ENCODE measurements at places on chromosomes 13 and 19. TPM values are rescaled to one million over a fixed set of nuclear protein-coding genes. Genes with fewer than 3 reads are reported as not detected.

Gene AMH
- 23.2 TPM for polyA plus RNA-seq

Gene GGN
- polyA plus RNA-seq: 3.3 TPM

Gene ATP13A1
- polyA plus RNA-seq: 27.4 TPM

Gene CEACAM19
- 0.24 TPM for polyA plus RNA-seq

Gene RFPL4A
- not detected for polyA plus RNA-seq

Gene SHC2
- 89.9 TPM for polyA plus RNA-seq

Gene SIGLEC14
- polyA plus RNA-seq: 0.34 TPM

Gene CYP2B6
- not detected for polyA plus RNA-seq

Gene GPR4
- 24.8 TPM for polyA plus RNA-seq

Gene ZBTB32
- polyA plus RNA-seq: not detected

Gene ZNF761
- 2.8 TPM for polyA plus RNA-seq

Gene SBK3
- not detected for polyA plus RNA-seq

Gene LILRB4
- polyA plus RNA-seq: 4.7 TPM

Gene KRTDAP
- polyA plus RNA-seq: not detected

Gene ZNF99
- not detected for polyA plus RNA-seq

Gene LMO7
- 23.1 TPM for polyA plus RNA-seq

Gene ANGPTL8
- polyA plus RNA-seq: 1.1 TPM

Gene ZNF724
- 0.46 TPM for polyA plus RNA-seq

Gene TMEM255B
- polyA plus RNA-seq: 20.0 TPM

Gene LHB
- polyA plus RNA-seq: not detected

Gene DAND5
- polyA plus RNA-seq: 0.56 TPM

Gene CACNG7
- polyA plus RNA-seq: 27.2 TPM

Gene ATXN8OS
- not detected for polyA plus RNA-seq

Gene UBL5
- polyA plus RNA-seq: 841 TPM

Gene NAPA
- 248 TPM for polyA plus RNA-seq

Gene FFAR3
- not detected for polyA plus RNA-seq

Gene SLC10A2
- not detected for polyA plus RNA-seq

Gene PPP1R12C
- 56.9 TPM for polyA plus RNA-seq

Gene ZNF177
- polyA plus RNA-seq: 10.2 TPM

Gene NLRP4
- polyA plus RNA-seq: not detected

Gene TINCR
- 1.7 TPM for polyA plus RNA-seq

Gene KLHL1
- polyA plus RNA-seq: 0.12 TPM

Gene LATS2
- polyA plus RNA-seq: 2.3 TPM

Gene OR7C1
- 0.42 TPM for polyA plus RNA-seq

Gene FBXO46
- 11.1 TPM for polyA plus RNA-seq

Gene PABPC3
- polyA plus RNA-seq: 0.12 TPM

Gene PLVAP
- 35.9 TPM for polyA plus RNA-seq

Gene ZNF223
- 2.6 TPM for polyA plus RNA-seq

Gene DHDH
- polyA plus RNA-seq: 1.4 TPM

Gene WDR18
- 75.4 TPM for polyA plus RNA-seq

Gene MEDAG
- 0.98 TPM for polyA plus RNA-seq

Gene CPAMD8
- polyA plus RNA-seq: 4.1 TPM

Gene KLK8
- not detected for polyA plus RNA-seq

Gene TRPC4
- polyA plus RNA-seq: 0.29 TPM

Gene RAB20
- polyA plus RNA-seq: 3.1 TPM

Gene LTBP4
- polyA plus RNA-seq: 50.0 TPM

Gene CFAP97D2
- 0.92 TPM for polyA plus RNA-seq
